Spleen (tissue), 13 donors: ENCODE measurements at places on chromosomes 11 and 22. TPM values are rescaled to one million over a fixed set of nuclear protein-coding genes. Genes with fewer than 3 reads are reported as not detected.

- no peak overlapping the region for H3K27ac ChIP-seq
- DNase-seq, result no peak
- no peak overlapping the region for H3K4me3 ChIP-seq
- no peaks in the 10 kb centered on the region for H3K27me3 ChIP-seq
Measured at GRCh38 chr11:38543986-38544385, 1946.0 kb upstream of the RAG2 start.

The SEPTIN3 gene
- total RNA-seq, result 0.26 TPM

DNA sequence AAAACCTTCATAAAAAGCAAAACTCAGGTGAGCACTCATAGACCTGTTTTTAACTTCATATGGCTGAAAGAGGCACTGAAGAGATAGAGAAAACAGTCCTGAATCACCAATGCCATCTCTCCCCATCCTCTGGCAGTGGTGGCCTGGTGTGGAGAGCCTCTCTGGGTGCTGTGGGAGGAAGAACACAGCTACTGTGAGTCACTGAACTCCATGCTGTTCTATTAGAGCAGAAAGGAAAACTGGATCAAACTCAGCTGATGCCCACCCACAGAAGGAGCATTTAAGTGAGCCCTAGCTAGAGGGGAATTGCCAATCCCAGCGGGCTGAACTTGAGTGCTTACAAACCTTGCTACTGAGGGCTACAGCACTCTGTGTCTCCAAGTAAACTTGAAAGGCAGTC lies 115.3 kb upstream of the SESN3 start:
- no peak overlapping the region for H3K27ac ChIP-seq
- no peaks in the 10 kb centered on the region for H3K36me3 ChIP-seq
- no peak overlapping the region for H3K4me3 ChIP-seq

The SRRD gene
- total RNA-seq, result 17.0 TPM

GRCh38 chr22:45077826-45078334 lies 68.1 kb upstream of the PHF21B start:
- H3K4me1 ChIP-seq, result no peaks in the 10 kb centered on the region
- H3K27ac ChIP-seq, result no peak overlapping the region
- no peaks in the 10 kb centered on the region for H3K36me3 ChIP-seq
- DNase-seq, result no peak

GRCh38 chr11:61752925-61753521 lies 587 bp downstream of the MYRF start:
- DNase-seq, result no peak
